ENCODE measurements at places on chromosomes 11 and 22.

GRCh38 chr11:125903711-125904659, at the start of gene DDX25:
Gene DDX25 (plus strand): TSS chr11:125904508. CDS start chr11:125904518, 10 bp downstream.
- peak within 1 kb of the TSS; percentile 98 for H3K4me3 ChIP-seq
- H3K27me3 ChIP-seq, result peaks cover 37% of the 10 kb centered on the region
- DNase-seq, result no peak
- no peak within 1 kb of the TSS for H3K27ac ChIP-seq

- peak overlapping the region; percentile 84 for H3K4me3 ChIP-seq
- 0 out of 2 replicates have a peak, but pooled peaks cover 7% of the 10 kb centered on the region for H3K4me1 ChIP-seq
- no peaks in the 10 kb centered on the region for H3K36me3 ChIP-seq
- peak; percentile 90 for DNase-seq
- no peaks in the 10 kb centered on the region for H3K27me3 ChIP-seq
Measured at GRCh38 chr11:73376803-73377629, 817 bp downstream of the RELT start.

GRCh38 chr22:32336771-32337424, 20.8 kb upstream of the RFPL3 start:
- H3K4me3 ChIP-seq, result no peak overlapping the region
- H3K27me3 ChIP-seq, result peaks cover 17% of the 10 kb centered on the region
- no peak for DNase-seq

GRCh38 chr11:75323609-75324008, 27.9 kb downstream of the ARRB1 start:
- no peaks in the 10 kb centered on the region for H3K27me3 ChIP-seq
- no peak for DNase-seq
- no peaks in the 10 kb centered on the region for H3K36me3 ChIP-seq

GRCh38 chr11:118171269-118172062, 5.0 kb downstream of the SCN2B start:
- no peaks in the 10 kb centered on the region for H3K36me3 ChIP-seq
- H3K4me1 ChIP-seq, result no peaks in the 10 kb centered on the region
- no peak overlapping the region for H3K27ac ChIP-seq

DNA sequence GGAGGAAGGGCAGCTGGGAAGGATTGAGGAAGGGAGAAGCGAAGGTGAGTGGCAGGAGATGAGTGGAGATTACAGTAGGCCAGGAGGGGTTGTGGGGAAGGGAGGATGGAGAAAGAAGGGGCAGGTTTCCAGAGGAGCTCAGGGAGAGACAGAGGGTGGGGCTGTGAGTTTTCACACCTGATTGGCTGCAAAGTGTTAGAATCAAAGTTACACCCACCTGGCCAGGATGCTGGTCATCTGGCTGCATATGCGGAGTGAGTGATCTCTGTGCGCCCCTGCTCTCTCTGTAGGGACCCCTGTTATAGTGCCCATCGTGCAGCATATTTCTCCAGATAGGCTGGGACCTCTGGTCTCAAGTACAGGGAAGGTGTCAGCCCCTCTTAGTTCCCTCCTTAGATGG, 18.3 kb downstream of the AMPD3 start:
- H3K27ac ChIP-seq, result no peak overlapping the region
- H3K27me3 ChIP-seq, result no peaks in the 10 kb centered on the region
- no peak overlapping the region for H3K4me3 ChIP-seq
- no peak for DNase-seq
- no peaks in the 10 kb centered on the region for H3K36me3 ChIP-seq

DNA sequence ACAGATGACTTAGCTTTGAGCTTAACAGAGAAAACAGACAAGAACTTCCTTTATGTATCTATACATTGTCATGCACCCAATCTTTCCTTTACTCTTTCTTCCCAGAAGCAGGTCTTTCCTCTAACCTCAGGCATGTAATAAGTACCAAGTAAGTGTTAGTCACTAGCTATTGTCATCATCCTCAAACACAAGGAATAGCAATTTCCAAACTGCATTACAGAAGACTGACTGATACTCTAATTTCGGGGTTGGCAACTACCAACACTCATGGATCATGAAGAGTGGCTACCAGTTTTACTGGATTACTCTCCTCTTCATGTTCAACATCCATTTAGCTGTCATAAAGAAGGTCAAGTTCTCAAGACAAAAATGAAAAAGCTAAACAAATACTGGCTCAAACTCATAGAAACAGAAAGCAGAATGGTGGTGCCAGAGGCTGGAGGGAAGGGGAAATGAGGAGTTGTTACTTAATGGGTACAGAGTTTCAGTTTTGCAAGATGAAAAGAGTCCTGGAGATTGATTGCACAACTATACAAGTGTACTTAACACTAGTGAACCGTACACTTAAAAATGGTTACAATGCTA, 111.6 kb downstream of the SIK3 start:
- peaks cover 57% of the 10 kb centered on the region for H3K4me1 ChIP-seq
- peak overlapping the region; percentile 77 for H3K27ac ChIP-seq
- H3K36me3 ChIP-seq, result no peaks in the 10 kb centered on the region
- no peaks in the 10 kb centered on the region for H3K27me3 ChIP-seq

DNA sequence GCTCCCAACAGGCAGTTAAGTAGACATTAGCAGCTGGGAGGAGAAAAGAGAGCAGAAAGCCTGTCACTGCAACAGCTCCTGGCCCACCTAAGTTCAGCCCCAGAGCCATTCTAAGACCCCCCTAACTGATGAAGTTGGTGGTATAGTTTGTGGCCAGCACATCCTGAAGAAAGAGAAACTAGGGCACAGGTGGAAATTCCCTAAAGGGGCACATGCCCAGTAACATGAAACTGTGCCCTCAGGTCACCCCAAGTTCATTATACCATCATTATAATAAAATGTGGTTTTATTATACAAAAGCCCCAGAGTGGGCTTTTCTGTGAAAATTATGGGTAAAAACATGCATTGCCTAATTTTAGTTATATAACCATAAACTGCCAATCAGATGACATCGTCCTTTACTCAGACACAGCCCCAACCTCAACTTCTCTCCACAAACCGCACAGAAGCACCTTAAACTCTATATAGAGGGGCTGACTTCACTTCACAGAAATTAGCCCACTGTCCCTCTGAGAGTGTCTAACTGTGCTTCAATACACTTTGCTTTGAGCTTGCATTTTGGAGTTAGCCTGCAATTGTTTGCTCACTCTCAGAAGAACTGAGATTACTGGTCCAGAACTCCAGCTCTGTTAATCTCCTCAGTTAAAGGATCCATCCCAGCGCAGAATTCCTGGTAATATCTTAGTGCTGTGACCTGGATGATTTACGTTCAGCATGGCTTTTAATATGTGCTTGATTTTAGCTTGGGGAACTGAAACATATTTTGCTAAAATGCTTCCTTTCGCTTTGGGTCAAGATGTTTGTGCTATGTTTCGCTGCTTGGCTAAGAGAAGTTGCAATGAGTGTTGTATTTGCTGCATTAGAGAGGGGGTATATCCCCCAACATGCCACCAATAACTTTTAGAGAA, 1.8 kb upstream of the APOL3 start:
- H3K36me3 ChIP-seq, result no peaks in the 10 kb centered on the region
- no peak for DNase-seq
- no peaks in the 10 kb centered on the region for H3K27me3 ChIP-seq
- H3K4me1 ChIP-seq, result peaks cover 9% of the 10 kb centered on the region
- no peak overlapping the region for H3K4me3 ChIP-seq
